RKO (cell line): ENCODE measurements at places on chromosomes 6 and 20.

GRCh38 chr6:127190552-127190951 is 72.1 kb downstream of the RSPO3 start:
- peak; percentile 55 for DNase-seq

- no peak for DNase-seq
These were observed 30.1 kb downstream of the PYGB start for GRCh38 chr20:25277941-25278521.

DNA sequence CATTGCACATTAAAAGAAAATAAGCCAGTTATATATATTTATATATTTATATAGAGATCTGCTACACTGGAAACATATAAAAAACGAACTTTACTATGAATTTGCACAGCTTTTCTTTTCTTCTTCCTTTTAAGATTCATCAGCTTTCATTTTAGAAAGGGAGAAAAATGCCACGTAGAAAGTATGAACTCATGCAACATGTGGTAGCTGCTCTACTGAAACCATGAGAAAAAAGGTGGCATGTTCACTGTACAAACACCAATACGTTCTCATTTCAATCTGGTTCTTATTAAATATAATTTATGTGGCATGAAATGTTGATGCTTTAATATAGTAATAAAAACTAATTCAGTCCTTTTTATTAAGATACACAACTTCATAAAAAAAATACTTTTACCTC is 68.8 kb upstream of the THEMIS start:
- no peak for DNase-seq

- peak; percentile 73 for DNase-seq
These were observed 1.3 kb upstream of the PTK6 start for GRCh38 chr20:63538204-63539091.

GRCh38 chr20:61118429-61119224 is 133.4 kb upstream of the CDH4 start:
- DNase-seq: peak; percentile 41

DNA sequence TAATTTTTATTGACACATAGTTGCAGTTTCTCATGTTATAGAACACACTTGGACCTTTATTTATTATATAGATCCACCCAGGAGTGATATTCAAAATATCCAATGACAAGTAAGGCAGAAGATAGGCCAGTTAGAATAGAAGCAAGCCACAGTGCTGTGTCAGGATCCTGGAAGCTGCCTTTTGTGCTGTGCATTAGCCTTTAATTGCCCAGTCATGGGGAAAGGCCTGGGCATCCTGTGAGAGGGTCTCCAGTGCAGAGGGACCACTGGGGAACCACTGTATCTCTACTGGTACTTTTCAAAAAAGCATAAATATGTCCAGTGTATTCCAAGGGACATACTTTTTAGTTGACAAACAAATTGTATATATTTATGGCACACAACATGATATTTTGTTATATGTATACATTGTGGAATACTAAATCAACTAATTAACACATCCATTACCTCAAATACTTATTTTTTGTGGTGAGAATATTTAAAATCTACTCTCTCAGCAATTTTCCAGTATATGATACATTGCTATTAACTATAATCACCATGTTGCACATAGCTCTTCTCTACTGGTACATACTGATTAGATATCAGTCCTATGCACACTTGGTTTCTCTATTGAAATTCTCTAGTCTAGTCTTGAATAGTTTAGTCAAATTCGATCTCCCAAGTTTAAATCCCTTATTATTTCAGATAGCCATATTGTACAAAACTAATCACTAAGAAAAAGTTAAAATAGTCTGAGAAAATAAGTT is 59.5 kb downstream of the CDC40 start:
- no peak for DNase-seq

- DNase-seq: no peak
These were observed 91.1 kb downstream of the MRPL14 start for GRCh38 chr6:44036196-44036595.

DNA sequence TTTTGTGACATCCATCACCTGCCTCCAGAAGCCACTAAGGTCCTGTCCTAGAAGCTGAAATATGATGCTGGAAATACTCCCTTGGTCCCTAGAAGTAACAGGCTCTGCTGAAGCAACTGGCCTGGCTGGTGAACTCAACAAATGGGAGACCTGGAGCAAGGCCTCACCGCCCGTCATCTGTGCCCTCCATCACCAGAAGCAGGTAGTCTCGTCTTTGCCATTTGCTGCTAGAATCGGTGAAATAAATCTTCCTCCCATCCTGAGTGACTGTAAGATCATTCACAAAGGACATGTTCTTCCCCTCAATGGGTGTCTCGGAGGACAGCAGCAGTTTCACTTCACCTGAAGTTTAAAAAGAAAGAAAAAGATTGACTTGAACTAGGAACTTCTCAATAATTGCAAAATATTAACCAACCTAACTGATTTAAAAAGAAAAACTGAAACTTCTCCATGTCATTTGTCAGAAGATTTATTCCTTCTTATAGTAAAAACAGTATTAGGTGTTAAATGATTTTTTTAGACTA is 21.0 kb downstream of the CST7 start:
- no peak for DNase-seq

DNA sequence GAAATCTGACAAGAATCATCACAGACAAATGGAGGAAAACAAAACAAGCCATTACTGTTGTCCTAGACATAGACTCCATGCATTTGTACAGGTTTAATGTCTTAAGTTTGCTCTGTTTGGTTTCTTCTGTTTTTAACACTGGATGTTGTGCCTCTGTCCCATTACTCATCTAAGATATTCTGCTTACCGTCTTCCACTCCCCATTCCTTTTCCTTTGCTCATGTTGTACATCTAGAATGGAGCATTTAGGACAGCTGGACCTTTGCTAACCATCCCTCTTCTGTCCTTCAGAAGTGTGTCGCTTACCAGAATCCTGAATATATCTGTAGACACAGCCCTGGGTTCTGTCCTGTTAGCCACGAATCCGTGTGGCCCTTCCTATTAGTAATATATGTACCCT is 35.2 kb downstream of the RAB22A start:
- DNase-seq: no peak

- DNase-seq: peak; percentile 91
These were observed 224.8 kb upstream of the MARCKS start for GRCh38 chr6:113632220-113632864.

- DNase-seq: no peak
These were observed 89.6 kb downstream of the TMEM242 start for GRCh38 chr6:157233686-157234085.

GRCh38 chr6:141580988-141581552 is 551.7 kb upstream of the GJE1 start:
- peak; percentile 12 for DNase-seq

DNA sequence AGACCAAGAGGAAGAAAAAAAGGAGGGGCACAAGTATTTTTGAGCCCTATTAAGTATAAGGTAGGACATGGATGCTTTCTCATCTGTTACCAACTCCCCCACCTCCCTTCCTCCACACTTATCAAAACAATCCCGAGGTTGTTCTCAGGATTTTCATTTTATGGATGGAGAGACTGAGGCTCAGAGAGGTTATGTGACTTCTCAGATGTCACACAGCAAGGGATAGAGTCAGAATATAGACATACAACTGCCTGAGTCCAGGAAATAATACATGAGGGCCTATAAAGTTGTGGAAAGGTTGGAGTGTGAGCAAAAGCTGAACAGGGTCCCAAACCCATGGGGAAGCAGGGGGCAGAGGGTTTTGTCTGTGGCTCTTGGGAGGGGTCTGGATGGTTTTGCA is 19.3 kb downstream of the KCNK17 start:
- DNase-seq: no peak

- DNase-seq: no peak
These were observed 24.8 kb upstream of the MLIP start for GRCh38 chr6:54086439-54086838.

- DNase-seq: peak; percentile 74
These were observed 92.1 kb downstream of the TASP1 start for GRCh38 chr20:13546497-13547131.
